AG10803 (cell line): ENCODE measurements at places on chromosomes 1 and 21.

DNA sequence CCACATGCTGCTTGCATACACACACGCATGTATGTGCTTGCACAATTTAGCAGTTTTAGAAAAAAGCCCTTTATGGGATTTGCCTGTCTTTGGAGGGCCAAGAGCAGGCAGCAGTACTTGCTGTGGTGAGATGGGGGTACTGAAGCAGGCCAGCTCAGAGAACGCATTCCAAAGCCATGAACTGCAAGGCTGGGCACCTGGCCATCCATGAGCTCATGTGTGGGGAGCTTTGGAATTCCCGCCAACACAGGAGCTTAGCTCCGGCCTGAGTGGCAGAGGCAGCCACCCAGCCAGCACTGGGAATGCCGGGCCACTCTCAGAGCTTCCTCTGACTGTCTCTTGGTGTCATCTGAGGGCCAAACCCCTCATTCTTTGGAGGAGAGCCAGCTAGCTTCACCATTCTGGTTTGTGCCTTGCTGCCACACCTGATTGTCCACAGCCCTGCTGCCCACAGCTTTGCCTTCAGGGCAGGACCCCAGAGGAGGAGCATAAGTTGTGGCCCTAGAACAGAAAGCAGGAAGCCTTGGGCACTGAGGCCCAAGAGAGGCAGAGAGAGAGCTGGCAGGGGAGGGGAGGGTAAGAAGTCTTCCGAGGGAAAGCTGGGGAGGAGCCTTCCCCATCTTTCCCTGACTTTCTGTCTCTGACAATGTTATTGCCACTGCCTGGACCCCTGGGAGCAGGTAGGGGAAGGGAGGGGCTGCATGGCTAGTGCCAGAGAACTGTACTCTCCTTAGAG is 92.1 kb upstream of the POU3F1 start:
- peak; percentile 94 for DNase-seq

DNA sequence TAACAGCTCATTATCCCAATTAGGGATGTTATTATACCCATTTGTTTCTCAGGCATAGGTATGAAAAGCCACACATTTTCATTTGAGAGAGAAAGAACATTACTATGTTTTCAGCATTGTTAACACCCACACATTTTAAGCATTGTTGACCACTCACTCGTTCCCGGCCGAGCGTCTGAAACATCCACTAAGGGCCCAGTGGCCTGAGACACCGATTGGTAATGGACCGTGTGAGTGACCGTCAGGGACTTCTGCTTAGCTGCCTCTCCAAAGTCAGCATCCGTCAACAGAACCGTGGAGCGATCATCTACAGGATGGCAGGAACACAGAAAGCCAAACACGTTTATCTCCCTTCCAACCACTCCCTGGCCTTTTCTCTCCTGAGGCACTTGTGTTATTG is 184.6 kb downstream of the PCP4 start:
- no peak for DNase-seq

GRCh38 chr1:193726722-193727121 is 540.3 kb upstream of the B3GALT2 start:
- no peak for DNase-seq

- no peak for DNase-seq
These were observed 31.9 kb downstream of the NFYC start for GRCh38 chr1:40723196-40723955.

- no peak for DNase-seq
These were observed 241.1 kb upstream of the B3GALT2 start for GRCh38 chr1:193427524-193427923.

- no peak for DNase-seq
These were observed 251.0 kb downstream of the RHOU start for GRCh38 chr1:228986093-228986904.

DNA sequence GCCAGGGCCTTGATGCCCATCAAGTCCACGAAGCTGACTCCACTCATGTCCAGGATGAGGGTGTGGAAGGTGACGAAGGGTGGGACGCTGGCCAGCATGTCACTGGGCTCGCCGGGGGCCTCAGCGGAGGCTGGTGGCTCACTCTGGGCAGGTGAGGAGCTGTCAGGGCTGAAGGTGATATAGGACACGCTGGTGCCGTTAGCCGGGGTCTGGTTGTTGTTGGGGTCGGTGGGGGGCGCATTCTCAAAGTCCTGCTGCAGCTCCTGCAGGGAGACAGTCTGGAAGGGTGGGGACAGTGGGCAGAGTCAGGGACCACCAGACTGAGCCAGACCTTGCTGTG is 21.7 kb downstream of the SLC26A9 start:
- no peak for DNase-seq

DNA sequence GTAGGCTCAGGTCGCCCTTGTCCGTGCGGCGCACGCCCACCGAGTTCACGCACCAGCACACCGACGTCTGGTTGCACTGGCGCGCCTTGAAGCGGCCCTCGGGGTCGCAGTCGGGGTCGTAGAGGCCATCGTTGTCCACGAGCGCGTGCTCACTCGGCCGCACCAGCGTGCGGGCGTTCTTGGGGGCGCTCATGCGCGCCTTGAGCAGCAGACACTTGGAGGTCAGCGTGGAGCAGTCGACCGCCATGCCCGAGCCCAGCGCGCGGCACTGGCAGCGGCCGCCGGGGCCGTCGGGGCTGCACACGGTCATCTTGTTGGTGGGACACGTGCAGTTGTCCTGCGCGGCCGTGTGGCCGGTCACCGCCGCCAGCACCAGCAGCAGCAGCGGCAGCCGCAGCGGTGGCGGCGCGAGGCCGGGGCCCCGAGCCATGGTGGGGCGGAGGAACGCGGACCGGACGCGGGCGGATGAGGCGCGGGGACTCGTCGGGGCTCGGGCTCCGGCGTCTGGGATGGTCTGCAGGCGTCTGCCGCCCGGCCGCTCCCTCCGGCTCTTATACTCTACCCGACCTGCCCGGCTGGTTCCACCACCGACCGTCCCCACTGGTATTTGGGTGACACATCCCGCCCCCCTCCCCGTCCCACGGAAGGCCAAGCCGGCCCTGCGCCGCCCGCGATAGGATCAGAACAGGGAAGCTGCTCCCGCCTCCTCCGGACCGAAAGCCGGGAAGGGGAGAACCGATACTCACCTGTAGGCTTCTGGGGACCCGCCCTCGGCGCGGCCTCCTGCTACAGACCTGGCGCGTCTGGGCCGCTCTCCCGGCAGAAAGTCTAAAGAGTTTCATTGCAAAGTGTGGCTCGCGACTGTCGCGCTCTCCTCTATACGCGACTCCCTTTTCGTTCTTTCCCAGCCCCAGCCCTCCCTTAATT is at the start of gene TACSTD2:
Gene TACSTD2 (minus strand): TSS at position 526 of the 927 bp plus-strand sequence. CDS start 96 bp downstream, at position 430.
- DNase-seq, result no peak

DNA sequence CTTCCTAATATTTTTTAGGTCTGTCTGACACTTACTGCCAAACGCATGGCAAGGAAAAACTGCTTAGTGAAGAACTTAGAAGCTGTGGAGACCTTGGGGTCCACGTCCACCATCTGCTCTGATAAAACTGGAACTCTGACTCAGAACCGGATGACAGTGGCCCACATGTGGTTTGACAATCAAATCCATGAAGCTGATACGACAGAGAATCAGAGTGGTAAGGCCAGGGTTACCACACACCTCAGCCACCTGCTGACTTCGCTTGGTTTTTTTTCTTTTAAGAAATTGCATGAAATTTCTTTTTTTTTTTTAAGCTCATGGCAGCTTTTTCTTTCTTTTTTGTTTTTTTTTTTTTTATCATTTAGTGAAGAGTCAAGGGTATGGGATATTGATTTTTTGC is 17.2 kb downstream of the ATP1A1 start:
- no peak for DNase-seq

- DNase-seq, result peak; percentile 29
These were observed 303.6 kb downstream of the USH2A start for GRCh38 chr1:216119600-216119999.

DNA sequence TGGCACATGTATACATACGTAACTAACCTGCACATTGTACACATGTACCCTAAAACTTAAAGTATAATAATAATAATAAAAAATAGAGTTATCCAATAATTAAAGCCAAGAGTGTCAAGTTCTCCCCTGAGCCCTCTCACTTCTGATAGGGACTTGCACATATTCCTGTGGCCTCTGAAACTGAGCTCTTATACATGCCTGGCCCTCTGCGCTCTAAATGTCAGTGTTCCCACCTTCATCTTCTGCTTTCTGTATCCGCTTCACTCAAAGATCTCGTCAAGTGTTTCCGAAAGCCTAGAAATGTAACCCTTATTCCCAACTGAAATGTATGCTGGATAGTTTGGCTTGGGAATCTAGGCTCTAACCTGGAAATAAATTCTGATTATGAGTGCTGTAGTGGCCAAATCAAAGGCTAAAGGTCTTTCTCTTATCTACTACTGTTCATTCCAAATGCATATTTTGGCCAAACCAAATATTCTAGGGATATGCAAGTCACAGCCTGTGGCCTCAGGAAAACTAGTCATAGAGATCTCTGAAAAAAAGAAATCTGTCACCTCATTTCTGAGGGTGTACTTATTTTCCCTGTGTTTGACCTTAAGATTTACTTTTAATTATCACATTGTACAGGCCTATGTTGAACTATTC is 99.5 kb upstream of the LYPLAL1 start:
- no peak for DNase-seq

DNA sequence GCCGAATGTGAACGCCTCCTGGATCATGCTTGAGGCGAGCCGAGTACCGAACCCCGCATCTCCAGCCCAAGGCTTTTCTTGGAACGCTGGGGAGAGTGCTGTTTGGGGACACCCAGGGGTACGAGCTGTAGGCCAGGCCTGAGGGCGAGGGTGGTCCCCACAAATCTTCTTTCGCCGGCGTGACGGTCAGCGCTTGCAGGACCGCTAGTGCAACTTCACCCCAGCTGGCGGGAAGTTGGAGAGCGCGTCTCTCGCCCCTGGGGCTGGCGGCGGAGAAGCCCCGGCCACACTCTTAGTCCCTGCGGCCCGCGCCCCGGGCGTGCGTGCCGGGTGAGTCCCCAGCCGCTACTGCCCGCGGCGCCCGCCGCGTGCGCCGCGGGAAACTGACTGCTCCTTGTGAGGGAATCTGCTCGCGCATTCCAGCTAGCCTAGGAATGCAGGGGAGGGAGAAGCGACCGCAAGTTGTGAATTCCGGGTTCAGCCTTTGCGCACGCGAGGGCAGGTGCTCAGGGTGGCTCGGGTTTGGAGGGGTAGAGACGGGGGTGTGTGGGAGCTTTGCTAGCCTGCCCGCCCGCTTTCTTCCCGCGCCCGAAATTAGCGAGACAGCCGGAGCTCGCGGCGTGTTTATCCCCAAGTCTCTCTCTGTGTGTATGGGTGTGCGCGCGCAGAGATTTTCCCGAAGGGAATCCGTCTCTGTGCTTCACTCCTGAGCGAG is 884 bp downstream of the LHX4 start:
- peak; percentile 61 for DNase-seq

DNA sequence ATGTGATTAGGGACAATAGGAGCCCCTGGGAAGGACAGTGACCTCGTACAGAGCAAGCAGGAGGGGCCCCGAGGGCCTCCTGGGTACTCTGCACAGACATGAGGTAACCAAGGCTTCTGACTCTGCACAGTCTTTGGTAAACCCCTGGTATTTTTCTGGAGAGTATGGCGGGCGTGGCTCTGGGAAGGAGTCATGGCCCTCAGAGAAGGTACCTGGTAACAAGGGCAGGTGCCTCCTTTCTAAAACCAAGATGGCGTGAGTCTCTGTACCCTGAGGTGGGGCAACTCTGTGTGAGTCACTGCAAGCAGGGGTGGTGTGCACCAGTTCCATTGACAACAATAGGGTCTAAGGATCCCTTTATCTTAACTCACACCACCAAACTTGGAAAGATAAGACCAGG is 39.9 kb upstream of the SLC19A1 start:
- no peak for DNase-seq

- DNase-seq, result no peak
These were observed 211.0 kb downstream of the AMY1C start for GRCh38 chr1:103960710-103961109.

GRCh38 chr1:210587566-210587965 is 258.9 kb downstream of the HHAT start:
- peak; percentile 78 for DNase-seq

DNA sequence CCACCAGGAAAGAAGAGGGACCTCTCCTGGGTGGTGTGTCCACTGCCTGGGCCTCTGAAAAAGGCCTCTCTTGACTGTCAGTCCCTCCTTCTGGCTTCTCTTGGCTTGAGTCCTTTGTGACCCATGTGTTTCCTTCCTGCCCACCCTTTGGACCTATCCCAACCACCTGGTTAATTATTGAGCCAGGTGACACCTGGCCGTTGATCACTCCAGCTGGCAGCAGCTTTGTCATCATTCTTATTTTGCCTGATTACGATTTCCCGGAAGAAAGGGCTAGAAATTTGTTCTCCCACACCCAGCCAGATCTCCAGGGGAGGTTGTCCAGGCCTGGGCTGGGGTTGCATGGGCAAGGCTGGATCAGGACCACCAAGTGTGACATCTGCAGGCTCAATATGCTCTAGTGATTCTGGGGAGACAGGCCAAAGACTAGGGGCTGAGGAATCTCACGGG is 24.8 kb downstream of the CSF1 start:
- no peak for DNase-seq

- DNase-seq, result no peak
These were observed 15.3 kb upstream of the SYT2 start for GRCh38 chr1:202725526-202725925.

GRCh38 chr21:27429710-27430341 is 462.9 kb upstream of the ADAMTS5 start:
- peak; percentile 98 for DNase-seq

DNA sequence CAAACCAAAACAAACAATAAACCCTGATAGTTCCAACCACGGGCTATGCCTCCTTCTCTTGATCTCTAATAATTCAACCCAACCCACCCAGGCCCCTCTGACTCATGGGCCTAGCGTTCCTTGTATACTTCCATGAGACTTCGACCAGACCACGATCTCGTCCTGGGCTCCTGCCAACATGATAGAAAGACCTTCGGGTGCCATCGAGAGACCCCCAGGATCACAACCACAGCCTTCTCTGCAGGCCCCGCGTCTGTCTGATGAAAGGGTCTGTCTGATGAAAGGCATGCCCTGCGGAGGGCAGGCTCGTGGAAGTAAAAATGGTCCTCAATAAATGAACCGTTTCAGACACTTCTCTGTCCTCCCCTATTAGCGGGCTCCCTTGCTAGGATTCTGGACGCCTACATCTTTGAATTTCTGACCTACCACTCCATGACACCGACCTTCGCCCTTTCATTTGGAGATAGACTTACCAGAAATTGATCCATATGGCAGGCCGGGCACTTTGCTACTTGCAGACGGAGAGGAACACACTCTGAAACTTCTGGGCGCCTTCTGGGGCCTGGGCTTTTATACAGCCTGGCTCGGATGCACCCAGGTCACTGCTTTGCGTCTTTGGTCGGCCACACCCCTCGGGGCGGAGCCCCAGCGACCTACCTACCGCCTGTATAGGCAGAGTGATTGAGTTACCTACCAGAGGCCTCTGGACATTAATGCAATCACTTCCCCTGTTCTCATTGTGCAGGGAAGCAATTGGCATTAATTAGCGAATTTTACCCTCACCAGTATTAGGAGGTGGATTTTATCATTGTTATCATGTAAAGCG is 5.3 kb upstream of the KLF18 start:
- DNase-seq, result no peak

GRCh38 chr1:44368471-44369151 is 13.6 kb upstream of the ERI3 start:
- no peak for DNase-seq

DNA sequence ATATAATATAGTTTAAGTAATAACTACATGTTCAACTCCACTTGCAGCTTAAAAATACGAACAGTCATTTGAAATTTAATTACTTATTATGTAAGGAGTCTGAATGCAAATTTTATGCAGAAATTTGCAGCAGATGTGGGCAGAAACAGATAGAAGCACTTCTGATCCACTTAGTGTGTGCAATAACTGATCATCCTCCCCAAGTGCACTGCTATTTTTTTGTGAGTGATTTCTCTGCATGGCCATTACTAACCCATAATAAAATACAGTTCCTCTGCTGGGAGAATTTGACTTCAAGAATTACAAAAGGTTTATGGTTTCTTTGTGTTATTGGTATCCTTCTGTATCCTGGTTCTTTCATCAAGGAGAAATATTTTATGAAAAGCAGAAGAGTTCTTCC is 611.5 kb upstream of the RGS18 start:
- DNase-seq, result no peak
